NCI-H2171 (cell line): ENCODE measurements at places on chromosomes 11 and 22.

- DNase-seq, result no peak
These were observed 16.3 kb downstream of the DGKZ start for GRCh38 chr11:46363455-46364005.

GRCh38 chr22:21567456-21568346, at the start of gene UBE2L3:
UBE2L3 (plus strand) TSS chr22:21567714; CDS start chr22:21567745, 31 bp downstream.
- peak; percentile 65 for DNase-seq

- no peak for DNase-seq
These were observed 6.0 kb upstream of the ACER3 start for GRCh38 chr11:76854709-76855108.

GRCh38 chr22:27825174-27825573, 23.6 kb upstream of the MN1 start:
- no peak for DNase-seq

DNA sequence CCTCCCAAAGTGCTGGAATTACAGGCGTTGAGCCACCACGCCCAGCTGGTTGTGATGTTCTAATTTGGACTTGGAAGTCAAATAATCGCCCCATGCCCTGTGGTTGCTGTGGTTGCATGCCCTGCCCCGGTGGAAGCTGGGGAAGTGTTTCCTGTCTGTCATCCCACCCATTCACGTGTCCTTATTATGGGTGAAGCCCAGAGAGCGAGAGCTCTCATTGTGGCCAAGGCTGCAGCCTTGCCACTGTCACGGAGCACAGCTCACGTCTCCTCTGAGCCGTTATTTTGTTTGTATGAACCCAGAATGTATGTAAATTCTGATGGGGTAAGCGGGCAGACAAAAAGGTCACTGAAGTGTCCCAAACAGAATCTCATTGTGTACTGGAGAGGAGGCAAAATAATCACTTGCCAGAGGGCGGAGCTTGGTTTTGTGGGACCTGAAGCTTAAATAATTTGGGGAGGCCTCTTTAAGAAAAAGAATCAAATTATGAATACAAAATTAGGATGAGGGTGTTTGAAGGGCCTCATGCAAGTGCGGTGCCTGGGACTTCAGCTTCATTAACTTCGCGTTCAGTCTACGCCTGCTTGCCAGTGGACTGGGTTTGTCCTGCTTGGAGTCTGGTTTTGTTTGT, 25.8 kb upstream of the TREH start:
- DNase-seq, result no peak

- no peak for DNase-seq
These were observed 13.8 kb downstream of the TPST2 start for GRCh38 chr22:26576026-26576680.

- DNase-seq, result no peak
These were observed 1.9 kb downstream of the ZFTA start for GRCh38 chr11:63766531-63767235.

GRCh38 chr11:1772270-1773130, 8.8 kb upstream of the CTSD start:
- no peak for DNase-seq

GRCh38 chr11:57942808-57943207, 80.9 kb upstream of the OR9Q1 start:
- DNase-seq, result no peak

- peak; percentile 30 for DNase-seq
These were observed 76.0 kb upstream of the WNT7B start for GRCh38 chr22:46052801-46053562.

- no peak for DNase-seq
These were observed 100.9 kb downstream of the FAM76B start for GRCh38 chr11:95688501-95689222.

DNA sequence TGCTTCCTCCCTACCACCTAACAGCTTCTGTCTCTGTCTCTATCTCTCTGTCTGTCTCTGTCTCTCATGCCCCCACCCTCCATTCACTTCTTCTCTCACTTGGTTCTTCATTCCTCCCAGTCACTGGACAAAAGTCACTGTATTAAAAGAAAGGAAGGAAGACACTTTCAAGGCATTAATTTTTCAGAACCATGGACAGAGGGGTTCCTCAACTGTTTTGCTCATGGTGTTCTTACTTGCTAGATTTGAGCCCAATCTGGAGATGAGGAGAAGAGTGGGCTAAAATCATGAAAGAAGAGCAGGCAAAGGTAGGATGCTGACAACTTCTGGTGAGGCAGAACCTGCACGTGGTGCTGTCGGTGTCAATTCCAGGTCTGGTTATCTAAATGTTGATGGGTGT, 116.7 kb upstream of the LARGE1 start:
- DNase-seq, result no peak

GRCh38 chr11:115134926-115135325, 369.3 kb downstream of the CADM1 start:
- DNase-seq, result peak; percentile 77

GRCh38 chr11:3022300-3022967, 30.3 kb upstream of the NAP1L4 start:
- no peak for DNase-seq

- no peak for DNase-seq
These were observed 5.8 kb upstream of the BRD1 start for GRCh38 chr22:49833340-49834007.

DNA sequence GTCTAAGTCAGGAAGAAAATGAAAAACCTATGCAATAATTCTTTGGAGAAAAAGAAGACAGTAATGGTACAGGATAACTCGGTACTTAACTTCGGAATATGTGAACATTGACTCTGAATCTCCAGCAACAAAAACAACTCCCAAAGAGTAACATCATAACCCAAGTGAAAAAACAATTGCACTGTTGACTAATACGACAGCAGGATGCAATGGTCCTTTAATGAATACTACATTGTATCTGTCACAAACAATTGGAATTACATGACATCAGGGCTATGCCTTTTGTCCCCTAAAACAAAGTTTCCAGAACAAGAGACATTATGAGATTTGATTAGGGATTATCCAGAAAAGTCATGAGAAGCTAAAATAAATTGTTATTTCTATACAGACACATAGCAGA, 1065.9 kb downstream of the LRRC4C start:
- DNase-seq, result no peak

GRCh38 chr11:116173506-116173905, 599.3 kb downstream of the BUD13 start:
- no peak for DNase-seq

GRCh38 chr11:19810852-19811251, 98.2 kb downstream of the NAV2 start:
- DNase-seq, result no peak

- DNase-seq, result peak; percentile 51
These were observed 8.8 kb upstream of the PLA2G3 start for GRCh38 chr22:31148953-31149627.

DNA sequence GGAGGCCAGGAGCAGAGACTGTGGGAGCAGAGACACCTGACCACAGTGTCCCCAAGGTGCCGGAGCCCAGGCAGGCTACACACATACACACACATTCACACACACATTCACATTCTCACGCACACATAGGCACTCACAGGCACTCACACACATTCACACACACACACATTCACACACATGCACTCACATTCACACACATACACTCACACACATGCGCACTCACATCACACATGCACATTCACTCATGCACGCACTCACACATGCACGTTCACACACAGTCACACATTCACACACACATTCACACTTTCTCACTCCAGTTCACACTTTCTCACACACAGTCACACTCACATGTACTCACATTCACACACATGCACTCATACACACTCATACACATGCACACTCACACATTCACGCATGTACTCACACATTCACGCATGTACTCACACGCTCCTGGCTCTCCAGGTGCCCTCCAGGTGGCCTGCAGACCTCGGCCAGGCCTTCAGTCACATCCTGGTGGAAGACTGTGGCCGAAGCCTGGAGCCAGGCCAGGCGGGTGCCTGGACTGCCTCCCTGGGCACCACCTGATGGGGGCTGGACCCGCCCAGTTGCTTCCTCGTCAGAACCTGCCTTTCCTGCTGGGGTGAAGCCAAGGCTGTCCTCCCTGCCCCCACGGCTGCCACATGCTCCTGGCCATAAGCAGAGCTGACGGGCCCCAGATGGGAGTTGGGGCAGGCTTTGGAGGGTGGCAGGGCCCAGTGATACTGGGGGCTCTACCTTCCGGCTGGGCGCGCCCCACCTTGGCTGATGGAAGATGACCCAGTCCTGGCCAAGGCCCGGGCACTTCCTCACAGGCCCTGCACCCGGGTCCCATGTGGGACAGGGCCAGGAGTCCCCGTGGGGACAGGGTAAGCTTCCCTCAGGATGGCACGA, 89.5 kb downstream of the WNT7B start:
- DNase-seq, result no peak

DNA sequence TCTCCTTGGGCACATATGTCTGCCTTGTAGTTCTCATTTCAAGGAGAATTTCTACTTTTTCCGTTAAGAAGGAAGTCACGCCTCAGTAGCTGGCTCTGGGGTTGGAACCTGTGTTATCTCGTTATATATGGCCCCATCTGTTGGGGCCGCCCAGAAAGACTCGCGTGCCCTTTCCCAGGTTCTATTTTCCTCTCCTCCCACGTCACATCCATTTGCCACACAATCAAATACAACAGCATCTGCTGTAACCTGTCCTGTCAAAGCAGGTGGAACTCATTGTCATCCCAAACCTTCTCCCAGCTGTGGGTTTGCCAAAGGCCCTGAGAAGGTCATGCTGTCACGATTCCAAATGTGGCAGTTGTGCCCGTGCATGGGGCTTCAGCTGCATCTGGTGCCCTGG, 213.1 kb upstream of the ZBED5 start:
- DNase-seq, result peak; percentile 41

DNA sequence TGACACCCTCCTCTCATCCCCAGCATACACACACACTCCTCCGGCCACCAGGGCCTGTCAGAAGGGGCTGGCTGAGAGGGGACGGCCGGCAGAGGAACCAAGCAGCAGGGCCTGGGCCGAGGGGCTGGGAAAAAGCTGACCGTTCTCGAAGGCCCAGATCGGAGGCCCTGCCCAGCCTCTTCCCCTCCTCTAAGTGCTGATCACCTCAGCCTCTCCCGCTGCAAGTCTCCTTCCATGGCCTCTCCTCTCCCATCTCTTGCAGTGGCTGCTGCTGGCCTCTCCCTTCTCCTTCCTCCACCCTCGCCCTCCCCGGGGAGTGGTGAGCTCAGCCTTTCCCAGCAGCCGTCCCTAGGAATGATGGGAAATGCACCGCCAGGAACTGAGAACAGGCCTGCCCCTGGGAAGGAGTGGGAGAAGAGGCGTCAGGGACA, 39.6 kb downstream of the ARRB1 start:
- DNase-seq, result no peak

- DNase-seq, result no peak
These were observed 17.7 kb downstream of the NAV2 start for GRCh38 chr11:19730373-19730772.

GRCh38 chr22:28075358-28075981, 156.4 kb upstream of the PITPNB start:
- DNase-seq, result no peak

DNA sequence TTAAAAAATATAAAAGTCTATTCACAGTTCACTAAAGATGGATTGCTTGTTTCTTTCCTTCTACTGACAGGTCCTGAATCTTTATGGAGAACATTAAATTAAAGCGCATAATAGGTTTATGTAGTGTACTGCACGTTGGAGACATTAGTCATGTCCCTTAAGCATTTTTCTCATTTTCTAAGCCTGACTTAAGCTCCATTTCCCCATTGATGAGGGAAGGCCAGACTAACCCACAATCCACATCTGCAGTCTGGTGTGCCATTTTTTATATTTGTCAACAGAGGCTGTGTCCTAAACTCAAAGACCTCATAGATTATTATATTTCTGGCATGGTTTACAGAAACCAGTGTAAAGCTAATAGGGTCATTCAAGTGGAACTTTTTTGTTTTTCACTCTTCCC, 39.9 kb downstream of the CADM1 start:
- DNase-seq, result no peak

GRCh38 chr22:39545386-39546365, 13.1 kb upstream of the RPS19BP1 start:
- no peak for DNase-seq

GRCh38 chr11:36409152-36409816, 100.8 kb downstream of the TRAF6 start:
- DNase-seq, result no peak

DNA sequence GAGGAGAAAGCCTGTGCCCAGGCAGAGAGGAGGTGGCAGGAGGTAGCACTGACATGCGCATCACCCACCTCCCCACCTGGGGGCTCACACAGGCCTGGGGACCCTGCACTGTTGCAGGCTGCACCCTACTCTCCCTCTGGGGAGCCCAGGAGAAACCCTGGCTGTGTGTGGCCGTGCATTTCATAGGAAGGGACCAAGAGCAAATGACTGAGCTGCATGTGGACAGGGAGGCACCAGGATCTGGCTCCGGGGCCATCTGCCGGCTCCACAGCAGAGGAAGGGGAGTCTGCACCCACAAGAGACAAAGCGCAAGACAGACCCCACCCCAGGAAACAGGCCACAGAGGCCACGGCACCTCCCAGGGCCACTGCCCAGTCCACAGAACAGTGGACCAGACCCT, 22.7 kb downstream of the BID start:
- no peak for DNase-seq

GRCh38 chr22:42673898-42674401, 24.8 kb upstream of the CYB5R3 start:
- no peak for DNase-seq

DNA sequence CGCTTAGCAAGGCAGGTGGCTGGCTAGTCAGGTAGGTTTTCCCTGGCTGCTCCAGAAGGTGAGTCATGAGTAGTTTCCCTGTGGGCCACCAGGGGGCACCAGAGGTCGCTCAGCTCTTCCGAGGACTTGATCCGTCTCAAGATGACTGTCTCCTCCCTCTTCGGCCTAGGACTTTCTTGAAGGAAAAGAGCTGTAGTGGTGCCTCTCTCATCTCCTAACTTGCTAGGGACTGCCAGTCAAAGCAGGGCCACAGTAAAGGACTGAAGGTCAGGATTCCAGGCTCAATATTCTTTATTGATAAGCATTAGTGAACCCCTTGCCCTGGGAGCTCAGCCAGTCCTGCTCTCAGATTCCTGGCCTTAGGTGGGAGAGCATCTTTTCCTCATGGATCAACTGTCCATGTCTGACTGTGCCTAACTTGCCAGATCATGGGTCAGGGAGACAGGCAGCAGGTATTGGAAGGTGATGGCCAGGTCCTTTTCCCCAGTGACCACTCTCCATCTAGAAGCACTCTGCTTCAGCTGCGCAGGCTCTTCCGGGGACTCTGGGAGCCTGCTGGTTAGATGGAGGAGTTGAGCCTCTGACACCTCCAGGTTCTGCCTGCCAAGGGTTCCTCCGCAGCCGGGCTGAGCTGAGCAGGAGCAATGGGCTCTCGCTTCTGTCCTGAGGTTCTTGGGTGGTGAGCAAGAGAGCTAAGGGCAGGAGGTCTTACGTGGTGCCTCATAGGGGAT, 1.9 kb downstream of the POLD4 start:
- peak; percentile 26 for DNase-seq

- DNase-seq, result no peak
These were observed 84.9 kb downstream of the ATM start for GRCh38 chr11:108307751-108308150.

GRCh38 chr22:47218671-47219070, 456.2 kb downstream of the TBC1D22A start:
- no peak for DNase-seq

- DNase-seq, result no peak
These were observed 1.3 kb upstream of the DGKZ start for GRCh38 chr11:46345881-46346484.
